IPS DF 6.9 (cell line): ENCODE measurements at places on chromosomes 16 and 17.

- H3K36me3 ChIP-seq = no peaks in the 10 kb centered on the region
- H3K4me3 ChIP-seq = no peak within 1 kb of the TSS
- no peak within 1 kb of the TSS for H3K27ac ChIP-seq
- H3K27me3 ChIP-seq = no peaks in the 10 kb centered on the region; the same call in 1 of the 2 replicates
- peaks cover 10% of the 10 kb centered on the region for H3K4me1 ChIP-seq
- no peak for DNase-seq
Observed at GRCh38 chr16:88638323-88639230, at the start of gene IL17C. TSS of gene IL17C (plus strand) at chr16:88638572. CDS start at chr16:88638642, 70 bp downstream.

GRCh38 chr17:7951143-7951792, 19.3 kb downstream of the CNTROB start:
- H3K36me3 ChIP-seq = peaks cover 8% of the 10 kb centered on the region; the same call in 1 of the 2 replicates
- DNase-seq = no peak
- H3K27ac ChIP-seq = no peak overlapping the region
- H3K4me1 ChIP-seq = no peaks in the 10 kb centered on the region

DNA sequence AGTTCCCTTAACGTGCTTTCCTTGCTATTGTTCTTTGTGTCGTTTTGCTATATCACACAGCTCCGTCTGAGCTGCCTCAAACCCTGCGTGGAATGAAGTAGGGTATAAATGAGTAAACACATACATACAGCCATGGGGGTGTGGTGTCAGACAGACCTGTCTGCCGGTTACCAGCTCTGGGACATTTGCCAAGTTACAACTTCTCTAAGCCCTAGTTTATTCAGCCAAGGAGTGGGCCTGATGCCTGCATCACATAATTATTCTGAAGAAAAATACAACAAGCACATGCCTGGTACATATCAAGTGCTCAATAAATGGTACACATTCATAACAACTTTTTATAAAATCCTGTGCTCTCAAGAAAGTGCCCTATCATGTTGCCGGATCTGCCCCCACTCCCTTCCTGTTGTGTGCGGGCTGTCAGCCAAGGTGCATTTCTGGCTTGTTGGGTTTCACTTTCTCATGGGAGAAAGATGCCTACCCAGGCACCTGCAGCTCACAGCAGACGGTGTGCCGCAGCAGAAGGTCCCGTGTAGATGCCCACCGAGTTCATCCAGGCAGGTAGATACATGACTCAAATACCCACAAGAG, 30.5 kb downstream of the SMPD3 start:
- no peak overlapping the region for H3K4me3 ChIP-seq
- no peak overlapping the region for H3K27ac ChIP-seq
- no peaks in the 10 kb centered on the region for H3K27me3 ChIP-seq
- H3K36me3 ChIP-seq = no peaks in the 10 kb centered on the region
- DNase-seq = no peak

DNA sequence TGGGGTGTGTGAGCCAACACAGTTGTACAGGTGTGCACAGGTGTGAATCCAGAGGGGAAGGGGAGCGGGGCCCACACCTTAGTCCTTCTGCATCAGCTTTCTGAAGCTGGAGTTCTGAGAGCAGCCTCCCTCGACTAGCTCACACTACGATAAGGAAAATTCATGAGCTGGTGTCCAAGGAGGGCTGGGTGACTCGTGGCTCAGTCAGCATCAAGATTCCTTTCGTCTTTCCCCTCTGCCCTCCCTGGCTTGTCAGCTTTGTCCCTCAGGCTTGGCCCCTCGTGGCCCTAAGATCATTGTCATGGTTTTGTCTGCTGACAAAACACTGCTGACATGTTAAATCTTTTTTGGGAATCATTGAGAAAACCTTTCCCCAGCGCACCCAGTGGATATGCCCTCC, 47.5 kb downstream of the OR1D5 start:
- H3K4me3 ChIP-seq = no peak overlapping the region
- peaks cover 28% of the 10 kb centered on the region for H3K36me3 ChIP-seq
- no peaks in the 10 kb centered on the region for H3K4me1 ChIP-seq
- H3K27me3 ChIP-seq = no peaks in the 10 kb centered on the region
- H3K27ac ChIP-seq = no peak overlapping the region
- DNase-seq = no peak

DNA sequence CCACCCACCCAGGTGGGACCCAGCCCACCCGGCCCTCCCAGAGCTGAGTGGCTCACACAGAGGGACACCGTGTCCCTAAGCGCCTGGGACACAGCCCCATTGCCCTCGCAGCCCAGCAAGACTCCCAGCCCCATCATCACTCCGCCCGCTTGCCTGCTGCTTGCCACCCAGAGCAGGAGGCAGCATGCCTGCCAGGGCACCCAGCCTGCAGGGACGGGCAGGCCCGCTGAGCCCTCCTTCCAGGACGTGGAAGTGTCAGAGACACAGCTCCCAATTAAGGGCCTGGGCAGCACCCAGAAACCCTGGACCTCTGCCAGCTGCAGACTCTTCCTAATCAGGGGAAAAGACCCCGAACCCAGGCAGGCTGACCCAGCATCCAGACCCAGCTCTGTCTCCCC, 17.2 kb upstream of the OSGIN1 start:
- H3K4me3 ChIP-seq = no peak overlapping the region
- H3K36me3 ChIP-seq = no peaks in the 10 kb centered on the region; the same call in 1 of the 2 replicates
- H3K4me1 ChIP-seq = no peaks in the 10 kb centered on the region
- DNase-seq = no peak
- H3K27me3 ChIP-seq = no peaks in the 10 kb centered on the region
- H3K27ac ChIP-seq = no peak overlapping the region

DNA sequence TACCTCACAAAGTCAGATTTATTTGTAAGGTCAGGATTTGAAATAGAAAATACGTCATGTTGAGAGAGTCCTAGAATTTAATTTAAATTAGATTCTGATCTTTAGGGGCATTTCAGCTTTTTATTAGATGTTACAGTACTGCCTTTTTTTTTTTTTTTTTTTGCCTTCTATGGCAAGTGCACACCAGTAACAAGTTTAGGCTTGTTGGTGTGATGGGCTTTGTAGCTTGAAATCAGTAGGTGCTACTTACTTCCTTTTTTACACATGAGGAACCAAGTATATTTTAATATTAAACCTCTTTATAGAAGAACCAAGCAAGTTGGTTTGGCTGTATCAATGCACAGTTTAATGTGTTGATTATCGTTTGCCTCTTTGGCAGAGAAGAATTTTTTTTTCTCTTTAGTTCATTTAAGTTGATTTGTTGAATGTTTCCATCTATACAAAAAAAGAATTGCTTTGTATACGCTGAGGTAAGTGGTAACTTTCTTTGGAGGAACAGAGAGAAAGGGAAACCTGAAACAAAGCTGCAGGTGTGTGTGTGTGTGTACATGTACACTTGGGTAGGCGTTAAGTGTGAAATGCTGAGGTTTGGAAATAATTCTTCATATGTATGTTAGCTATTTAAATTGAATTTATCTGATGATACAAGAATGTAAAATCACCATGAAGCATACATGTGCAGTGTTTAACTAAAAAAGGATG, 15.7 kb downstream of the RBL2 start:
- H3K27ac ChIP-seq = no peak overlapping the region
- H3K4me3 ChIP-seq = no peak overlapping the region
- H3K27me3 ChIP-seq = no peaks in the 10 kb centered on the region
- H3K36me3 ChIP-seq = peaks cover 2% of the 10 kb centered on the region; the same call in 1 of the 2 replicates

GRCh38 chr17:19372011-19372370, 6.3 kb upstream of the MAPK7 start:
- peaks cover 3% of the 10 kb centered on the region for H3K4me1 ChIP-seq
- H3K27me3 ChIP-seq = no peaks in the 10 kb centered on the region
- no peak overlapping the region for H3K4me3 ChIP-seq
- H3K36me3 ChIP-seq = no peaks in the 10 kb centered on the region
- DNase-seq = no peak
